Heart left ventricle (tissue), 16 donors: ENCODE measurements at places on chromosomes 1 and 21. TPM values are rescaled to one million over a fixed set of nuclear protein-coding genes. Genes with fewer than 3 reads are reported as not detected.

Gene LAMC2
- polyA plus RNA-seq: 0.61 TPM

Gene KRTAP6-1
- polyA plus RNA-seq: not detected

Gene NBPF20
- polyA plus RNA-seq: 0.42 TPM

DNA sequence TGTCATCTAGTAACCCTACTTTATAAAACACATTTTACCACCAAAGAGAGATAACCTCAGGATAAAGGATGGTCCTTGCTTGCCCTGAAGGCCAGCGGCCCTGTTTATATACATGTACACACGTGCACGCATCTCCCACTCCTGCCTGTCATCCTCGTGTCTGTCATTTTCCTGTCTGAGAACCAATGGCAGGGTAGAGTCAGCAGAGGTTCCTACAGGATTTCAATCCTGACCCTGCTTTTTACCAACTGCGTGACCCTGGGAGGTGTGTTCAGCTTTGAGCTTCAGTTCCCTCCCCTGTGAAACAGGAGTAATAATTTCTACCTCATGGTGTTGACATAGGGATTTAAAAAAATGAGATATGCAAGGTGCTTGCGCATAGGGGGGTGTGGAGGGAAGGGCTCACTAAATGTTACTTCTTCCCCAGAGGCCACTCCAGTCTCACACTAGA lies 12.3 kb upstream of the RASSF5 start:
- no peak for DNase-seq

- no peak for DNase-seq
Observed at GRCh38 chr1:162913345-162913744, 52.4 kb upstream of the CCDC190 start.

DNA sequence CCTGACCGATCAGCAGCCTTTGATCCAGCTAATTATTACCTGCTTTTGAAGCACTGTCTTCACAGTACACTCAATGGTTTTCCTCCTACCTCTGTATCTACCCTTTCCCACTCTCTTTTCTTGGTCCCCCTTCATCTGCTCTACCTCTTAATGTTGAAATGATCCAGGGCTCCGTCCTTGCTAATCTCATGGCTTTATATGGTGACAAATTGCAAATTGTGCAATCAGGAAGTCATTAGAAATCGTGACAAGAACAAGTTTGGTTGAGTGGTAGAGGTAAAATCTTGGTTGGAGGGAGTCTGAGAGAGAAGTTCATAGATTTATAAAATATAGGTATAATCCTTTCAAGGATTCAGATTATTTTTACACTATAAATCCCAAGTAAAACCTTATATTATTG lies 9.6 kb upstream of the CYB5R1 start:
- DNase-seq: no peak

- no peak for DNase-seq
Observed at GRCh38 chr1:71043065-71043464, 4.6 kb downstream of the PTGER3 start.

- DNase-seq: no peak
Observed at GRCh38 chr1:100456880-100457279, 81.1 kb upstream of the GPR88 start.

DNA sequence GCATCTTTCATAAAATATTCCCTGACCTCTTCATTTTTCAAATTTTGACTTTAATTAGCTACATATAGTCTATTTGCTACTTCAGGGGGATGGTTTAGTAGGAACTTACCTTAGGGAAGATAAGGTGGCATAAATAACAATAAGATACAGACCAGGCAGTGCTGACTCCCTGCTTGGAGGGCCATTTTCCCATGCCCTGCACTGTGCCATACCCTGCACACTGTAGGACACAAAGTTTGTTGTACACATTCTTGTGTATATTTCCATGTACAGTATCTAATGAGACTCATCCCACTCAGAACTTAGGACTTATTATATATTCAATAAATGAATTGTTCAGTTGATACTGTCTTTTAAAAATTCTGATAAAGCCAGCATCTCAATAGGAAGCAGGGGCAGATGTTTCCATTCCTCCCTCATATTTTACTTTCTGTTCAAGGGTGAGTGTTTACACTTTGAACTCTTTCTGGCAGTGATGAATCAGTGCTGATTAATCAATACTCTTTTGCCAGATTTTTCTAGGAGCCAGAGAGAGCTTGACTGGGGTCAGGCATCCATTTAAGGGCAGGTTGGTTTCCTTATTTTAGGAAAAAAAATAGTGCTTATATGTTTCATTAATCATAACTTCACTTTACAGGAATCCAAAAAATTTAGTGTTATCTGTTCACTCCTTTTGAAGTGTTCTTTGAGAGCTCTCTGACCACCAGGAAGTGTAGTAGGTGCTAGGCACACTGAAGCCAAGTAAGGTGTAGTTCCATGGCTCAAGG lies 30.6 kb downstream of the MPZL1 start:
- no peak for DNase-seq
